Hematopoietic multipotent progenitor cell treated with erythropoietin and hydrocortisone succinate and interleukin-3 and kit ligand, for 4 days (in vitro differentiated cells): ENCODE measurements at places on chromosomes 3 and 15.
A peak's percentile ranks its signal among the peaks of the same experiment; 100 is the strongest.

DNA sequence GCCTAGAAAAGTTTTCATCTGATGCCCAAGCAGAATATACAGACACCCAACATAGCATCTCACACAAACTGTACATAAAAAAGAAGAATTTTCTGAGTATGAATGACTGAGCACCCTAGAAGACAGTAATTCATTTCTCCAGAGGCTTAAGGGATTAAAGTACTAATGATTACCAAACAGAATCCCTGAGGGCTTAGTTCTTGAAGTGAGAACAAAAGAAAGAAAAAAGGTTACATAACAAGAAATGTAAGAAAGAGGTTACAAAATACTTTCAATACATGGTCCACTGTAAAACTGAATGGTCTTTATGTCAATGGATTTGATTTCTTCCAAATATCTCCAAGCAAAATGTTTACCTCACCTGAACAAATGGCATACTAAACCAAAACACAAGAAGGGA lies 9.1 kb upstream of the NEK10 start:
- DNase-seq: no peak

DNA sequence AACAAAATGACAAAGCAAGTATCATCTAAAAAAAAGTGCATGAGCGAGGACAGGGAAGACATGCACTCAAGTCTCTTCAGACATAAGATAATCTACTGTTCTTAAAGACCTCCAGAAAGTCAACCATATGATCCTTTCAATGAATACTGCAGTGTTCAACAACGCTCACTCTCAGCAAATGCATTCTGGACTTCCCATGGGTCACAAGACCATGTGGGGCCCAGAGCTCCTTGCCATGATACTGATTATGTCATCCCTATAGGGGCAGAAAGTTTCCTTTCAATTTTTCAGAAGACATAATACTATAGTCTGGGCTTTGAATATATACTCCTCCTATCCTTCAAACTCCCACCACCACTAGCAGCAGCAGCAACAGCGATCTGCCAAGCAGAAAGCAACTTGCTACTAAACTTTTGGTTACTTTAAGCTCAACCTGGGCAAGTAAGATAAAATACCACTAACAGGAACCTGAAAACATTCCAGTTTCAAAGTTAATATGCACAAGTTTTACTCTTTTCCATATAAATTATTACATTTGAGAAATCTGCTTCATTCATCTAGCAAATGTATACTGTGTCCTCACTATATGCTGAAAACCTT lies 143.5 kb downstream of the ADAM10 start:
- peak; percentile 58 for DNase-seq

GRCh38 chr3:2423143-2423542 lies 324.5 kb downstream of the CNTN4 start:
- no peak for DNase-seq

GRCh38 chr15:74202452-74203401 lies at the start of gene STRA6:
Gene STRA6 (minus strand): TSS chr15:74202787. CDS start chr15:74202267, 520 bp downstream.
- DNase-seq: no peak

GRCh38 chr3:178084938-178085816 lies 451.1 kb upstream of the KCNMB2 start:
- peak; percentile 61 for DNase-seq

DNA sequence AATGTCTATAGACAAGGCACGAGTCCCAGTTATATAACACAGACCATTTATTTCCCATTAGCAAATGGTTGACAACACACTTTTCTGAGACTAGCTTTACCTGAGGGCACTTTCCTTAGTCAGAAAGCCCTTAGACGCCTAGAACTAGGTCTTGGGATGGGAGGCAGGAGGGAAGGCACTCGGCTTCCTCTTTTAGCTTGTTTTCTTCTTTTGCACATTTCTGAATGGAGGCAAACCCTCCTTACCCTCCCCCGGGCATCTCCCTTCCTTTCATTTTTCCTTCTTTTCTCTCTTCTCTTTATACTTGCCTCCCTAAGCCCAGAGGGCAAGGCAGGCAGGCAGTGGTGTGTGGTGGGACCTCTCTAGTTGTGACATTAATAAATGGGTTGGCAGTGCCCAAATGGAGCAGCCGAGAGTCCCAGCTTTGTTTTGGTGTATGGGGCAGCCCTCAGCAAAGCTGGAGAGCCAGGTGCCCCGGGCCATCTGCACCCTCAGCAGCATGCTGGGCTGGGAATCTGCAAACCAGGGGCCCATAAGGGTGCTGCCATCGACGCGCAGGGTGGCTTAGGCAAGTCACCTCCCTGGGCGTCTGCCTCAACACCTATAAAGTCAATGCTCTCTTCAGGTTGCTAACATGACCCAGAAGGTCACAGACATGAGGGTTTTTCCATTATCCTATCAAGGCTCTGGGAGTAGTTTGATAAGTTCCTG lies 21.1 kb upstream of the BCL2L10 start:
- DNase-seq: peak; percentile 14

- peak; percentile 49 for DNase-seq
Measured at GRCh38 chr3:71728632-71729342, 3.6 kb upstream of the EIF4E3 start.

- no peak for DNase-seq
Measured at GRCh38 chr3:184750349-184751083, 38.7 kb upstream of the MAGEF1 start.
